ENCODE measurements at places on chromosomes 16 and 17.
A peak's percentile ranks its signal among the peaks of the same experiment; 100 is the strongest.

GRCh38 chr16:19184823-19185509, 16.9 kb downstream of the SYT17 start:
- DNase-seq = no peak

DNA sequence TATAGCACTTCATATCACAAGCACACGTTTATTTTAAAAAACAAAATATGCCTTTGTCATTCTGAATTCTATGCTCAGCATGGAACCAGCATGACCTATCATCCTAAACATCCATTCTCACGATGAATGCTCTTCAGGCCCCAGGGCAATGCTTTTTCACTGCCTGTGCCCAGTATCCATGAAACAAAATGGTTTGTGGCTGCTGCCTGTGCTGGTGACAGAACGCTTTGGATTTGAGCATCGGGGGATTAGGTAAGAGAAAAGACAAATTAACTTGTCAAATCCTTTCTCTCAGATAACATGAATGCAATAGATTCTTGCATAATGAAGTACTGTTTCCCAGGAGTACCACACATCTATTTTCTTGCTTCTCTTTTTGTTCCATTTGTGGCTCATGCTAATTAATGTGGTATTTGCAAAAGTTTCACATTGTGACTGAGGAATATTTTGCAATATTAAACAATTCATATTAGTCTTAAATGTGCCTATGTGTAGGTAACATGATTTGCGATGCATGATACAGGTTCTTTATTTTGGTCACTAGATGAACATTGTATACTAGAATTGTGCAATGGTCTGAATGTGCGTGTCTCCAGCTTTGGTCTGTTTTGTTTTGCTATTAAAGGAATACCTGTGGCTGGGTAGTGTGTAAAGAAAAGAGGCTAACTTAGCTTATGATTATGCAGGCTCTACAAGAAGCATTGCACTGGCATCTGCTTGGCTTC, 25.8 kb upstream of the SRSF1 start:
- DNase-seq = no peak

- no peak for DNase-seq
These were observed 2.9 kb downstream of the LDHD start for GRCh38 chr16:75113541-75114121.

GRCh38 chr17:21249920-21250703, 3.1 kb downstream of the NATD1 start:
- no peak for DNase-seq

- DNase-seq = no peak
These were observed 29.6 kb downstream of the HS3ST3B1 start for GRCh38 chr17:14330492-14330962.

GRCh38 chr16:12265108-12265507, 288.6 kb downstream of the SNX29 start:
- no peak for DNase-seq

DNA sequence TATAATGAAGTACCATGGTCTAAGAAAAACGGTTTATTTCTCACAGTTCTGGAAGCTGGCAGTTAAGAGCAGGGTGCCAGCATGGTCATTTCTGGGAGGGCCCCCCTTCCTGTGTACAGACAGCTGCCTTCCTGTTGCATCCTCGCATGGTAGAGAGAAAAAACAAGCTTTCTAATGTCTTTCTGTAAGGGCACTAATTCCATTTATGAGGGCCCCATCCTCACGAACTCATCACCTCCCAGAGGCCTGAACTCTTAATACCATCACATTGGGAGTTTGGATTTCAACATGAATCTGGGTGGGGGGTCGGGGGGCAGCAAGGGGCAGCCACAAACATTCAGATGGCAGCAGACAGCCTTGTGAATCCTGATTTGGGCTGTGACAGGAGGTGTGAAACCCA, 149.7 kb downstream of the CCDC182 start:
- DNase-seq = no peak

DNA sequence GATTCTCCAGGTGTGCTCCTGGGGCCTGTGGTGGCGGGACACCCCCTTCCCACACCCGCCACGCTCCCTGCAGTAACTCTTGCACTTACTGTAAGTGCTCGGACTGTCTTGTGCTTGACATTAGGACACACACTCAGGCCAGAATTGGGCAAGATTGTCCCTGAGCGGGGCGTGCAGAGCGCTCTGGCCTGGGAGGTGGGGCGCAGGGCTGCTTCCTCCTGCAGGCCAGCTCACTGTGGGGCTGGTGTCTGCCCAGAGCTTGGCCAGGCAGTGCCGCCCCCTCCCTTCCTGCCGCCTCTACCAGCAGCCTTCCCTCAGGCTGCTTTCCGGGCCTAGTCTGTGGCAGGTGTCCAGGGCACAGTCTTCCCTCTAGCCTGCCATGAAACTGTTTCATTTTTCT, 6.1 kb upstream of the ATP6V0C start:
- DNase-seq = no peak

DNA sequence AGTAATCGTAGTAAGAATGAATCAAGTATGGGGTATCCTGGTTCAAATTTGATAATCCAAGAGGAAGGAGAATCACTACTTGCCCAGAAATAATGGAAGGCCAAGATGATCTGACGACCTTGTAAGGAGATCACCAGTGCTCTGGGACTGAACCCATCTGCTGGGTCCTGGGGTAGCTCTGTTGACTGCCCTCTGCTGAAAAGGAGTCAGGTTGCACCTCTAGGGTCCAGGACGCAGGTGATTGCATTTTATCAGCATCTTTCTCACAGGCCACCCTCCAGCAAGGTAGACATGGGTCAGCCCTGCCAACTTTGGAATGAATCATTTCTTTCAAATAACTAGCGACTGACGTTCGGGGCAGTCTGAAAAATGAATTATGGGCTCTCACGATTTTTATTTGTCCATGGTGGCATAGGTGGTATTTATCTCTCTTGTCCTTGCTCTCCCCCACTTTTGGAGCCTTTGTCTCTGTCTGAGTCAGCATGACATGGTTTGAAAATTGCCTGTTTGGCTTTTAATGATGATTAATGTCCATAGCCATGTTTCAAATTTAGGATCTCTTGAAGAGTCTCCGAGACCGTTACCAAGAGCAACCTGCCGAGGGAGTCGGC, 163.7 kb downstream of the MSI2 start:
- no peak for DNase-seq

GRCh38 chr16:70647441-70648359, 1.3 kb downstream of the IL34 start:
- no peak for DNase-seq

DNA sequence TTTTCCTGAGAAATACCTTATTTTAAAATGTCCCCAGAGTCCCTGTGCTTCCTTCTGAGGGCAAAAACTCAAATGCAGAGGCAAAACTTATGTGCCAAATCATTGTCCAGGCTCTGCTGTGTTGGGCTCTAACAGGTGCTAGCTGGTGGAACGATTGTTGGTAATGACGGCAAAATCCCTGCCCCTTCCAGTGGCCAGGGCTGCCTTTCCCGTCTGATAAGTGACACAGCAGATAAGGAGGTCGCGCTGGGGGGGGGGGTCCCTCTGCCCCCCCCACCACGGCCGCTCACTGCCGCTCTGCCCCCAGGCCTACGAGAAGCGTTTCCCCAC, 29.1 kb downstream of the SEC14L5 start:
- DNase-seq = no peak

GRCh38 chr17:14308965-14309879, 8.3 kb downstream of the HS3ST3B1 start:
- peak; percentile 86 for DNase-seq

GRCh38 chr17:81091774-81092517, 57.0 kb downstream of the BAIAP2 start:
- DNase-seq = no peak

DNA sequence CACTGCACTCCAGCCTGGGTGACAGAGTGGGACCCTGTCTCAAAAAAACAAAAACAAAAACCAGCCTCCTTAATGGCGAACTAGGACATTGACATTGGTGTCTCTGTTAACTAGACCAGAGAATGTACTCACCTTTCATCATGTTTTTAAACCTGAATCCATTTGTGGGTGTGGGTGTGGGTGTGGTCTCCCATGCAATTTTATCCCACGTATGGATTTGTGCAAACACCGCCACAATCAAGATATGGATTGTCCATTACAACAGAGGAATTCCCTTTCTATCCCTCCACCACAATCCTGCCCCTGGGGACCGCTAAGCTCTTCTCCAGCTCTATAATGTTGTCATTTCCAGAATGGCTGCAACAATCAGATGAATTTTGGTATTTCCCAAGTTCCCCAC, 49.9 kb downstream of the DNAH17 start:
- DNase-seq = no peak

GRCh38 chr17:46000757-46001156, 1.7 kb downstream of the STH start:
- no peak for DNase-seq

GRCh38 chr16:60905811-60906210, 1130.4 kb downstream of the CDH8 start:
- no peak for DNase-seq

DNA sequence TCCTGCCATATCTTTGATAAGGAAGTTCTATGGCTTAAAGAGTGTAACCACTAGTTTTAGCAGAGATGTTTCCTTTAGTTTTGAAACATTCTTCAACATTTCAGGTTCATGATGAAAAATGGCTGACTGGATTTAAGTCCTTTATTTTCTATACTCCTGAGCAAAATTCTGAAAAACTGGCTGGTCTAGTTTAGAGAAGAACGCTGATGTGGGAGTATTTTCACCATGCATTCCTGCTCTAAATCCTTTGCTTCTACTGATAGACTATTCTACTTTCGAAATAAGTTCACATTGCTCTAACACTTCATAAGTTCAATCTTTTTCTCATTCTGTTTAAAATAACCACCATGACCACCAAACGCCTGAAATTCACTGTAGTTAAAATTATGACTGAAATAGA, 281.9 kb downstream of the FTO start:
- no peak for DNase-seq

GRCh38 chr17:40005520-40005919, 9.7 kb upstream of the CSF3 start:
- no peak for DNase-seq

DNA sequence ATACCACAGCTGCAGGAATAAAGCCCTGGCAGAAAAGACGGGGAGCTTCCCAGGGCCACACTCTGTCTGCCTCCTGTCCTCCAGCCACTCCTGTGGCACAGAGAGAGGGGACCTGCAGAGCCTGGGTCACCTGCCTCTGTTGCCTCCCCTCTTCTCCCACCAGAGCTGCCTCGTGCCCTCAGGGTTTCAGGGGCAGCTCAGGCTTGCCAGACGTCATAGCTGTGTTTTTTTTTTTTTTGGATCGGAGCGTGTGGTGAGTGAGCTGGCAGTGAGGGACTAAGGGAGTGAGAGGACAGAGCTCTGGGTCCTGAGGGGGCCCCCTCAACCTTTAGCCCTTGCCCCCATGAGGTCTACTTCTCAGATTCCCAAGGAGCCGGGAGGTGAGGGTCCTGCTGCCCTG, 2.1 kb downstream of the PIK3R6 start:
- DNase-seq = no peak

DNA sequence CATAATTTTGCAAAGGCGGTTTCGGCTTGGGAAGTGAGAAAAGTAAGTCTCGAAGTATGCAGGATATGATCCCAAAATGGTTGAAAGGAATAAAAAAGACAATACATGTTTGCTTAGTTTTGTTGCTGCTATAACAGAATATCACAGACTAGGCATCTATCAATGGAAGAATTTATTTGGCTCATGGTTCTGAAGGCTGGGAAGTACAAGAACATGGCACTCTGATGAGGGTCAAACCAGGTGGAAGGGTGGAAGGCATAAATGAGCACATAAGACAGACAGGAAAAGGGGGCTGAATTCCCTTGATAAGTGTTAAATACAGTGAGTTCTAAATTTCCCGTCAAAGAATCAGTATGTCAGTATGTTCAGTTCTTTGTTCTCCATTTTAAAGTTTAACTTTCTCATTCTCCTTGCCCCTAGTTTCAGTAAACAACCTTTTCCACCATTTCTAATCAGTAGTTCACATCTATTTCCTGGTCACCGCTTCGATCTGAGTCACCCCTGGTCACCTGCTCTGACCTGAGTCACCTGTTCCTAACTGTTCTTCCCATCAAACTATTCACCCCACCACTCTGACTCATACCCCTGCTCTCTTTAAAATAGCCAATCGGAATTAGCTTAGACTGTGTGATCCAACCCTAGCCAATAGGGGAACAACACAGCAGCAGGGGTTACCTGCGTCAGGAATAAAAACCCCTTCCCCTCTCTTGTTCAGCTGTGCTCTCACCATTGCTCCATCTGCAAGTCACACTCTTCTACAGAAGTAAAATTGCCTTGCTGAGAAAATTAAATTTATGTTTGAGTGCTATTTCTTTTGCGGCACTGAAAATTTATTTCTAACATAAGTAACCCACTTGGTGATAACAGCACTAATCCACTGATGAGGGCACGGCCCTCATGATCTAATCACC, 240.8 kb downstream of the STX8 start:
- no peak for DNase-seq

DNA sequence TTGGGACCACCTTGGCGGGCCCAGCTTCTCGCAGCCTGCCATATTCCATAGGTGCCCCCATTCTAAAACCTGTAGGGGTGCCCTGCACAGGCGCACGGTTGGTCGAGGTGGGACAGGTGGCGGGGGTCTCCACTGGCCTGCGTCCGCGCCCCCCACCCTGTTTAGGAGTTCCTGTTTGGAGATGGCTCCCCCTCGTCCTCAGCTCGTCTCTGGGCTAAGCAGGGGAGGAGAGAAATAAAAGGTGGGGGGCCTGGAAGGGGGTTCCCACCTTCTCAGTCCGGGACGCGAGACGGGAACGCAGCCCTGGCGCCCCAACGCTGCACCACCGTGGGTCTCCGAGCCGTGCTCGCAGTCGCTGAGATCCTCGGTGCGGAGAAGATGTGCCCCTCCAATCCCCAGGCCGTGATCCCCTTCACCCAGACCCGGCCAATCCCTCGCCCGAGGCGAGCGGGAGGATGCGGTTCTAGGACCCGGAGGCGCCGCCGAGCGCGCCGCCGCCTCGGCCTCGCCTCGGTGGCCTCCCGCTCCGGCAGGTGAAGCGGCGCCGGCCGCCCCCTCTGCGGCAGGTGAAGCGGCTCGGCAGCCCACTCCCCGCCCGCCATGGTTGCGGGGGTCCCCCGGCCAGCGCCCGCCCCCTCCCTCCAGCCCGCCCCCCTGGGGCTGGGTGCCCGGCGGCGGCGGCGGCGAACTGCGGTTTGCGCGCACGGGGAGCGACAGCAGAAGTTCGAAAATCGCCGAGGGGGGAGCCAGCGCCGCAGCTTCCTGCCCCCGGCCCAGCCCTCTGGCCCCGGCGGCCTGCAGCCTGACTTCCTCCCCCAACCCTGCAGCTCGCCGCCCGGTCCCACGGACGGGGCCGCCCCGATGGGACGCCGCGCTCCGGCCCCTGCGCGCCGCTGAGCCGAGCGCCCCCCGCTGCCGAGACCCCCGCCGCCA, at the start of gene FMNL1:
Gene FMNL1, plus strand, starts transcription at position 805 of the 933 bp plus-strand sequence. CDS start 240 bp downstream, outside the sequence.
- no peak for DNase-seq

- DNase-seq = no peak
These were observed 51.3 kb downstream of the ADCY9 start for GRCh38 chr16:4064950-4065352.
